ENCODE measurements at places on chromosomes 3 and 15.

- no peak for DNase-seq
Measured at GRCh38 chr3:79364784-79365183, 403.0 kb downstream of the ROBO1 start.

- DNase-seq = no peak
Measured at GRCh38 chr15:92273723-92274122, 120.0 kb upstream of the ST8SIA2 start.

DNA sequence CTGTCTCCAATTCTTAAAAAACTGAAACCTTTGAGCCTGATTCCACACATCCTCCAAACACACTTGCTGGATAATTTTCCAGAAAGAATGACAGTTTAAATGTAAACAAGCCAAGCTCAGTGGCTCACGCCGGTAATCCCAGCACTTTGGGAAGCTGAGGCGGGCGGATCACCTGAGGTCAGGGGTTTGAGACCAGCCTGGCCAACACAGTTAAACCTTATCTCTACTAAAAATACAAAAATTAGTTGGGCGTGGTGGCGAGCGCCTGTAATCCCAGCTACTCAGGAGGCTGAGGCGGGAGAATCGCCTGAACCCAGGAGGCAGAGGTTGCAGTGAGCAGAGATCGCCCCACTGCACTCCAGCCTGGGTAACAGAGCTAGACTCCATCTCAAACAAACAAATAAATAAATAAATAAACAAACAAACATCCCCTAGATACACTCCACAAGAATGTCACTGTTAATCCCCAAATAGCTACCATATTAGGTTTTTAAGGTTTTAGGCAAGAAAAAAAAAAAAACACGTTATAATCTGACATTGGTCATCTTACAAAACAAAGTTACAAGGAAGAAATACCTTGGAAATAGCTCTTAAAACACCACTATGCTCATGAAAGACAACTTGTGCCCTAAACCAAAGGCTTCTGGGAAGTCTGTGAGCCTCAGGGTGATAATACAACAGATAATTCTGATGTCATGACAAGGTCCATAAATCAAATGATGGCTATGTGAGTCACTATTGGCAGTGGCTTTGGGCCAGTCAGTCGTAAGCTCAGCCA lies 13.2 kb downstream of the TNIK start:
- no peak for DNase-seq

DNA sequence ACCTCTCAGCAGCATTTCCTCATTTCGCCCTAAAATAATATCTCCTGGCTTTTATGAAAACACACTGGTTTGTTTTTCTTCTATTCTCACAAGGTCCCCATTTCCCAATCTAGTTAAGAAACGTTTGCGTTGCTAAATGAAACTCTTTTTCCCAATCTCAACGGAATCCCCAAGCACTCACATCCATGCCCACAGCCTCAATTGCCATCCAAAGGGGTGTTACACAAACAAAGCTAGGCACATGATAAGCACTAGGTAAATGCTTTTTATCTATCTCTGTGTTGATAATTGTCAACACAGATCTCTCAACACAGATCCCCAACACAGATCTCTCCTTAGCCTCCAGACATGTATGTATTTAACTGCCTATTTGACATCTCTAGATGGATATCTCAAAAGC lies 35.2 kb upstream of the TF start:
- no peak for DNase-seq

- DNase-seq = no peak
Measured at GRCh38 chr15:85035980-85036379, 54.3 kb downstream of the PDE8A start.

GRCh38 chr3:146131616-146132410 lies 29.2 kb downstream of the PLOD2 start:
- no peak for DNase-seq

- no peak for DNase-seq
Measured at GRCh38 chr3:59545374-59545773, 495.5 kb upstream of the CFAP20DC start.

DNA sequence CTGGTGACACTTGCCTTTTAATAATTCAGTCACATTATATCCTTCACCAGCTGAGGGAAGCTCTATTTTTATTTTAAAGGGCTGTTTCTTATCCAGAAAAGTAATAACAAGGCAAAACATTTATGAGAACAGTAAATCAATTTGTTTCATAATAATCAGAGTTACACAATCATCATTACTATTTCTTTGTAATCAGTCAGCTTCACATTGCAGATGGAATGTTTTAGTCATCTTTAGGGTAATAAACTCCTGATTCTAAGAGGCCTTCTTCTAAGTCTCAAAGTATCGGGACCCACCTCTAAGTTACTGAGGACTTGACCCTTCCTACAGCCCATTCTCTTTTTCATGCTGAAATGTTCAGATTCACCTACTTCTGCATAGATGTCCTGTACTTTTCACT lies 298.3 kb upstream of the TGFBR2 start:
- no peak for DNase-seq

- peak; percentile 40 for DNase-seq
Measured at GRCh38 chr3:185733980-185734724, 90.7 kb downstream of the IGF2BP2 start.

GRCh38 chr3:176570992-176571391 lies 626.3 kb downstream of the TBL1XR1 start:
- DNase-seq = no peak

DNA sequence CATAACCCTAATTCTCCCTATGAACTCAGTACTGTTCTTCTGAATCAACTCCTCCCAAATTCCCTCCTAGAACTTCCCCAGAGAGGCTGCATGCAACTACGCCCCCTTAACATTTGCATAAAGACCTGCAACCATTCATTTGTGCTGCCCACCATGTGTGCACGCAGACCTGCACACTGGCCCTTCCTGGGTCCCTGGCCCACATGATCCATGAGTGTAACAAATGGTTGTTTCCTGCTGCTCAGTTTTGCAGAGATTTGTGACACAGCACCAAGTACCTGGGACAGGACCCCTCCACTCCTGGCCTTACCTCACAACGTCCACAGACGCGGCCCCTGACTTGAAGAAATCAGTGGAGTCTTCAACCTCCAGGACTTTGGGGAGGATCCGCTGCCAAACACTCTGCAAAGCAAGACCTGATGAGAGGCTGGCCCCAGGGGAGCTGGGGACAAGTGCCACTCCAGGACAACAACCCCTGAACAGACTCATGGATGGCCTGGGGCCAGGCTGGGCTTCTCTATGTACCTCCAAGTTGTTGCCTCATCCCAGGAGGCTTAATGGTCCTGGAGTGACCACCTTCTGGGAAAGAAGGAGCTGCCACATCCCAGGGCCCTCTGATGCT lies 33.8 kb downstream of the ALDH1L1 start:
- peak; percentile 0 for DNase-seq

- no peak for DNase-seq
Measured at GRCh38 chr3:48788544-48789162, 59.0 kb downstream of the PRKAR2A start.

- DNase-seq = no peak
Measured at GRCh38 chr3:23701716-23702597, 103.8 kb upstream of the UBE2E1 start.

GRCh38 chr3:186200726-186201125 lies 91.8 kb upstream of the ETV5 start:
- DNase-seq = peak; percentile 92

DNA sequence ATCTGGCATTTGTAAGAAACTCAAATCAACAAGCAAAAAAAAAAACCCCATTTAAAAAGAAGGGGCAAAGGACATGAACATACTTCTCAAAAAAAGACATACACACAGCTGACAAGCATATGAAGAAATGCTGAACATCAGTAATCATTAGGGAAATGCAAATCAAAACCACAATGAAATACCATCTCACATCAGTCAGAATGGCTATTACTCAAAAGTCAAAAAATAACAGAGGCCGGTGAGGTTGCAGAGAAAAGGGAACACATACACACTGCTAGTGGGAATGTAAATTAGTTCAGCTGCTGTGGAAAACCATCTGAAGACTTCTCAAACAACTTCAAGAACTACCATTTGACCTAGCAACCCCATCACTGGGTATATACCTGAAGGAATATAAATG lies 199.4 kb upstream of the THBS1 start:
- DNase-seq = no peak

Measured in Ammon's horn (tissue), 1 donor.